ENCODE measurements at places on chromosomes 7 and 10. TPM values are rescaled to one million over a fixed set of nuclear protein-coding genes. Genes with fewer than 3 reads are reported as not detected.

GRCh38 chr10:114310346-114310745, 71.3 kb downstream of the VWA2 start:
- no peak overlapping the region for H3K4me3 ChIP-seq
- H3K4me1 ChIP-seq, result no peaks in the 10 kb centered on the region
- H3K27ac ChIP-seq, result no peak overlapping the region
- no peaks in the 10 kb centered on the region for H3K27me3 ChIP-seq

DNA sequence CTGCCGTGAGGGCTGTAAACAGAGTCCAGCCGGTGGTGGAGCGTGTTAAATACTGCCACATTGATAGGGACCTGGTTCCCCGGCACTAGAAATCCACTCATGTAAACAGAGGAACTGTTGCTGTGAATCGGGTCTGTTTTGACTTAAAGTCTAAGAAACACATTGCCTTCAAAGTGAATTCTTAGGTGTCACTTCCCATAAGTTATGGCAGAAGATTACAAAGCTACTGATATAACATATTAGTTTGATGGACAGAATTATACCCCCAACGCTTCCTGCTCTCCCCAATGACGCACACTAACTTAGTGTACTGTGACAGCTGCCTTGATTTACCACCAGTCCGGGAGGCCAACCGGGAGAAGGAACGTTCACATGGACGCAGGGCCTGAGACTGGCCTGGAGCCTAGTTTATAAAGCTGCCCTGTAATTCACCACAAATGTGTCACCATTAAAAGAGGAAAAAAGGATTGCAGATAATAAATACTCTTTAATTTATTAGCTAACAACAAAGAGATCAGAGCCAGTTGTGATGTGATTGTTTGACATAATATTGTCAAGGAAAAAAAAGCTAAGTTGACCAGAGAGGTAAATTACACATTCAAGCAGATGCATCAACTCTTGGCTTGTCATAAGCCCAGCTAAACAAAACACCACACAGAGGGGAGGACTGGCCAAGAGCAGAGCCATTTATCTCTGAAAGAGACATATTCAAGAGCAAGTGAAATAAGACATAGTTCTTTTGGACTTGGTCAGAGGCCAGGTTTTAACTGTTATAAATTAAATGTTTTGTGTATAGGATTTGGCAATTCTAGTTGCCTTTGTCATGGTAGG, 820.6 kb downstream of the LRMDA start:
- no peaks in the 10 kb centered on the region for H3K4me1 ChIP-seq
- no peak for DNase-seq
- H3K36me3 ChIP-seq, result no peaks in the 10 kb centered on the region
- H3K27ac ChIP-seq, result no peak overlapping the region

GRCh38 chr10:80945264-80945880, 407.7 kb downstream of the SH2D4B start:
- peaks cover 3% of the 10 kb centered on the region for H3K27me3 ChIP-seq
- H3K4me3 ChIP-seq, result no peak overlapping the region
- no peak for DNase-seq
- H3K27ac ChIP-seq, result no peak overlapping the region
- H3K36me3 ChIP-seq, result no peaks in the 10 kb centered on the region
- no peaks in the 10 kb centered on the region for H3K4me1 ChIP-seq

DNA sequence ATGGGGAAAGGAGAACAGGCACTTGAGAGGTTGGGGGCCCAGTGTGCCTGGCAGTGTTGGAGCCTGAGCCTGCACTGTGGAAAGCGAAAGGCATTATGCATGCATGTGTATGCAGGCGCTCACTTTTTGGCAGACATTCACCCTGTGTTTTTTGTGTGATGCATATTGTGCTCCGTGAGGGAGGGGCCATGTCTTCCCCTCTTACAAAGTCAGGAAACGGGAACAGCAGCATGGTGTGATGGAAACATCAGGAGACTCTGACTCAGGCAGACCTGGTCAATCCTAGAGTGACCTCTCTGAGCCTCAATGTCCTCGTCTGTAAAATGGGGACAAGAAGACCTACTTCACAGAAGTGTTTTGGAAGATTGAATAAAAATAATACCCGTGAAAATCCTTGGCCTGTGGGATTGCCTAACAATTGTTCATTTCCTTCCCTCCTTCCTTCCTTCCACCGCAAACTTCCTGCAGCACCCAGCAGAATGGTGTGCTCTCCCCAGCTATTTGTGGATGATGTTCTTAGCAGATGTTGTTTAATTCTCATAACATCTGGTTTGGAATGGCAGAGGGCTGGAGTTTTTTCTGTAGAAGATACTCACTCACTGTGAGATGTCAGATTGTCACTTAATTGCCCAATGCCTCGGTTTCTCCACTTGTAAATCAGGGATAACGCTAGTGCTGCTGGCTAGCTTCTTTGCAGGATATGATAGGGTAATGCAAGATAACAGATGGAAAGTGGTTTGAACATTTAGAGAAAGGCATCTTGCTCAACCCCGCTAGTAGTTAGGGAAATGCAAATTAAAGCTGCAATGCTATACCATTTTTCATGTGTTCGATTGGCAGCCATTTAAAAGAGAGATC, 39.8 kb downstream of the CDH23 start:
- no peaks in the 10 kb centered on the region for H3K36me3 ChIP-seq
- H3K4me3 ChIP-seq, result no peak overlapping the region
- DNase-seq, result no peak
- H3K4me1 ChIP-seq, result no peaks in the 10 kb centered on the region
- peaks cover 5% of the 10 kb centered on the region for H3K27me3 ChIP-seq

- DNase-seq, result no peak
- no peaks in the 10 kb centered on the region for H3K36me3 ChIP-seq
- H3K27ac ChIP-seq, result no peak overlapping the region
- H3K4me3 ChIP-seq, result no peak overlapping the region
- no peaks in the 10 kb centered on the region for H3K27me3 ChIP-seq
Observed at GRCh38 chr10:130655313-130656186, 519.4 kb downstream of the GLRX3 start.

DNA sequence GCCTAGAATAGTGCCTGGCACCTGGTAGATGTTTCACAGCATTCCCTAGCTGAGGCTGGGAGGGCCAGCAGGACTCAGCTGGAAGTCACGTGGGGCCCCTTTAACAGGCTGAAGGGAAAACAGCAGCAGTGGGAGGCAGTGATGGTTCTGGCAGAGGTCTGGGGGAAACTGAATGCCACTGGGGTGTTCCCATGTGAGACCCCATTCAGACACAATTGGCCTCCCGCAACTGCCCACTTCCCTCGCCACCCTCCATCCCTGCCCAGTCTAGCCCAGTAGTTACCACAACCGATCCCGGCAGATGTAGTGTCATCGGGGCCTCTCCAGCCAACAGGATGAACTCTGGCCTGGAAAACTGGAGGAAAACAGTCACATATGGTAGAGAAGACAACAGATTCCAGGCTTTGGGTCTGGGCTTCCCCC, 38.3 kb downstream of the FRMPD2 start:
- DNase-seq, result no peak
- H3K4me1 ChIP-seq, result no peaks in the 10 kb centered on the region
- no peaks in the 10 kb centered on the region for H3K36me3 ChIP-seq
- H3K4me3 ChIP-seq, result no peak overlapping the region

GRCh38 chr10:91135113-91135512, 85.3 kb upstream of the PCGF5 start:
- no peaks in the 10 kb centered on the region for H3K36me3 ChIP-seq
- no peaks in the 10 kb centered on the region for H3K4me1 ChIP-seq
- H3K4me3 ChIP-seq, result no peak overlapping the region
- no peak overlapping the region for H3K27ac ChIP-seq
- H3K27me3 ChIP-seq, result peaks cover 2% of the 10 kb centered on the region
- no peak for DNase-seq

DNA sequence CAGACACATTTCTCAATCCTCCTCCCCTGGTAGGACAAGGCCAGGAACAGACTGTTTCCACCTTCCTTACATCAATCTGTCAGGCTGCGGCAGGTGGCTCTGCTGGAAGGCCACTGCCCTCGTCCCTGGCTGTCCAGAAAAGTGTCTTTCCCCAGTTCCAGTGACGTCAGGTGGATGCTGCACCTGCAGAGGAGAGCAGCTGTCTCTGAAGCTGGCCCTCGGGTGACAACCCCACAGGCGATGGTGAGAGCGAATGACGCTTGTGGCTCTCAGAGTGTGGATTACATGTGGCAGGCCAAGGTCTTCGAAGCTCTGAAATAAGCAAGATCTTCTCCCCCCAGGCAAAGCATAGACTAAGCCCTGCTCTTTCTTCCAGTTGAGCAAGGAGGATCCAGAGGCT, 146.9 kb upstream of the RET start:
- peaks cover 10% of the 10 kb centered on the region for H3K4me1 ChIP-seq
- H3K4me3 ChIP-seq, result no peak overlapping the region
- no peak overlapping the region for H3K27ac ChIP-seq

DNA sequence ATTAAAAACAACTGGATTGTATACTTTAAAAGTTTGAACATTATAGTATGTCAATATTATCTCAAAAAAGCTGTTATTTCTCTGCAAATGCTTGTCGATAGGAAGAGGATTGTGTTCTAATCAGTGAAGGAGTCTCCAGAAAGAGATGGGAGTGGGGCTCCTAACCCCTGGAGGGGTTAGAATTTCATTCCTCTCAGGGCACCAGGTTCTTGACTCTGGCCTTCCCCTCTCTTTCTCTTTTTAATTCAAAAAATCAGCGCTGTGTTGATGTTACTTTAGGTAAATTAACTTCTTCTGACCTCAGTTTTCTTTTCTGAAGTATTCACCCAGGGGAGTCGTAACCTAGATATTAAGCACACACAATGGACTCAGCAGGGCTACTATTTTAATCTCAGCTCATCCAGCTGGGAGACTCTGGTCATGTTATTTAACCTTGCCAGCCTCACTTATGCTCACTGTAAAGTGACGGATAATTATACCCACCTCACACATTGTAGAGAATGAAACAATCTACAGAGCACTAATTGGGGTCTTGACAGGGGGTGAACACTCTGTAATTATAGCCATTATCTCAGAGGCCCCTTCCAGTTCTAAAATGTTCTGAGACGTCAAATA, 59.4 kb downstream of the GCC1 start:
- no peak overlapping the region for H3K4me3 ChIP-seq
- H3K27me3 ChIP-seq, result peaks cover 30% of the 10 kb centered on the region
- no peak overlapping the region for H3K27ac ChIP-seq
- H3K4me1 ChIP-seq, result no peaks in the 10 kb centered on the region
- no peak for DNase-seq
- no peaks in the 10 kb centered on the region for H3K36me3 ChIP-seq

GRCh38 chr10:115580239-115580638, 487.1 kb downstream of the ATRNL1 start:
- no peaks in the 10 kb centered on the region for H3K4me1 ChIP-seq
- H3K27ac ChIP-seq, result no peak overlapping the region
- no peaks in the 10 kb centered on the region for H3K36me3 ChIP-seq
- no peak overlapping the region for H3K4me3 ChIP-seq

- H3K27me3 ChIP-seq, result no peaks in the 10 kb centered on the region
- peaks cover 56% of the 10 kb centered on the region for H3K36me3 ChIP-seq
- no peak overlapping the region for H3K27ac ChIP-seq
- no peak for DNase-seq
- peaks cover 3% of the 10 kb centered on the region for H3K4me1 ChIP-seq
Observed at GRCh38 chr7:157233677-157234076, 95.0 kb downstream of the UBE3C start.

DNA sequence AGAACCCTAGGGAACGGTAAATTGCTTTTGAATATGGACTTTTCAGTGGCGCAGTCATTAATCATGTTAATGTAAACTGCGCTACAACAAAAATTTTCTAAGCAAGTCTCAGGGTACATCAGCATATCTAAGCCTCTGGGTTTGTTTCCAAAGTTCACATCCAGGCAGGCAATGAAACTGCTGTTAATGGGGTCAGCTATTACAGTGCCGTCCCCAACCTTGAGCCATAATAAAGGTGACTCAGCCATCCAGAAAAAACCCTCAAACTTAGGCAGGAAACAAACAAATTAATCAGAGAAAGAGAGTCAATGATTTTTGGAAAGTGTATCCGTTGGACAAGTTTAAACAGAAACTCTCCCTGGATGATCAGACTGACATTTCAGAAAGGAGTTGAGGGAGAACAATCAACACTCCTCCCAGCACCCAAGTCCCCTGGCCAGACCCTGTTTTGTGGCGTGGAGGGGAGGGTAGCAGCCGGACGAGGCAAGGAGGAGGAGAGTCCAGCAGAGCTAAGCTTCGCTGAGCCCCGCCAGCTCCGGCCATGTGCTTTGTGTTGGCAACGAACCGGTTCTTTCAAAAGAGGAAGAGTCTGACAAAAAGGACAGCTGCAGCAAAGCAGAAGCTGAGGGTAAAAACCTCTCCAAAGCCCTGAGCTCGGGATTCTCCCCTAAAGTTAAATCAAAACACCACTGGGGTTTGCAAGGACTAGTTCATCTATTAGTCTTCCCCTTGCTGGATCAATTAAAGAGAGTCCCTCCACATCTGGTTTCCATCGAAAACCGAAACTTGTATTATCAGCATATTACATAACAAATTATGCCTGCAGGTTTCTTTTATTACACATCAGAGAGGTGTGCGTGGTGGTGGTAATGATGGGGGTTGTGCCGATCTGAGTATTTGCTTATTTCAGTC, 3.6 kb downstream of the FAM53B start:
- DNase-seq, result no peak
- H3K27me3 ChIP-seq, result peaks cover 7% of the 10 kb centered on the region
- peak overlapping the region; percentile 84 for H3K27ac ChIP-seq
- H3K4me3 ChIP-seq, result peak overlapping the region; percentile 65

DNA sequence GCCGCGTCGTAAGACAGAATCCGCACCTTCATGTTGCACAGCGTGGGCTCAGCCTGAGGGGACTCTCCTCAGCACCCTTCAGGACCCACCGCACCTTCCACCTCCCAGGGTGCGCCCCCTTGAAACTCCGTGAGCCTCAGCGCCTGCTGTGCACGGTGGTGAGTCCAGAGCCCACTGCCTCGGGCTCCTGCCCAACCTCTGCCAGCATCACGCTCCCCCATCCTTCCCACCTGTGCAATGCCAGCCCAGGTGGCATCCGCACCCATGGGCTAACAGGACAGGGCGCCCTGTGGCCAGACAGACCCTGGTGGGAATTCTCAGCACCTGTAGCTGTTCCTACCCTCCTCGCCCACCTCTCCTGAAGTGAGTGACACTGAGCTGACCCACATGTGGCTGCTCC, 96.4 kb downstream of the DYNC2I1 start:
- no peak overlapping the region for H3K4me3 ChIP-seq
- peaks cover 27% of the 10 kb centered on the region for H3K36me3 ChIP-seq

GRCh38 chr10:102227050-102227449, 951 bp downstream of the ELOVL3 start:
- H3K4me3 ChIP-seq, result no peak overlapping the region
- H3K27ac ChIP-seq, result no peak overlapping the region
- peaks cover 27% of the 10 kb centered on the region for H3K4me1 ChIP-seq
- no peaks in the 10 kb centered on the region for H3K36me3 ChIP-seq
- peaks cover 36% of the 10 kb centered on the region for H3K27me3 ChIP-seq

- H3K4me3 ChIP-seq, result no peak overlapping the region
- peaks cover 22% of the 10 kb centered on the region for H3K36me3 ChIP-seq
- H3K27me3 ChIP-seq, result no peaks in the 10 kb centered on the region
- peaks cover 20% of the 10 kb centered on the region for H3K4me1 ChIP-seq
Observed at GRCh38 chr7:1117321-1117928, 29.5 kb downstream of the GPER1 start.

GRCh38 chr7:150450491-150451001, at the start of gene GIMAP8:
Gene GIMAP8, plus strand, starts transcription at chr7:150450630. Its CDS starts 16,069 bp downstream, at chr7:150466699.
- H3K27me3 ChIP-seq, result no peaks in the 10 kb centered on the region
- peak within 1 kb of the TSS; percentile 96 for H3K27ac ChIP-seq
- peak within 1 kb of the TSS; percentile 91 for H3K4me3 ChIP-seq
- H3K4me1 ChIP-seq, result peaks cover 61% of the 10 kb centered on the region

The CALHM3 gene
- total RNA-seq, result not detected

The SHOC2 gene
- total RNA-seq, result 40.4 TPM

The AP3M1 gene
- total RNA-seq, result 41.9 TPM

The SH2D4B gene
- total RNA-seq, result not detected

The RGR gene
- total RNA-seq, result not detected

The EFCAB10 gene
- total RNA-seq, result not detected

The TBC1D12 gene
- 0.39 TPM for total RNA-seq

The VSIR gene
- 78.2 TPM for total RNA-seq

The ANXA8L1 gene
- not detected for total RNA-seq
